ENCODE measurements at places on chromosomes 11 and 22.
A peak's percentile ranks its signal among the peaks of the same experiment; 100 is the strongest.

DNA sequence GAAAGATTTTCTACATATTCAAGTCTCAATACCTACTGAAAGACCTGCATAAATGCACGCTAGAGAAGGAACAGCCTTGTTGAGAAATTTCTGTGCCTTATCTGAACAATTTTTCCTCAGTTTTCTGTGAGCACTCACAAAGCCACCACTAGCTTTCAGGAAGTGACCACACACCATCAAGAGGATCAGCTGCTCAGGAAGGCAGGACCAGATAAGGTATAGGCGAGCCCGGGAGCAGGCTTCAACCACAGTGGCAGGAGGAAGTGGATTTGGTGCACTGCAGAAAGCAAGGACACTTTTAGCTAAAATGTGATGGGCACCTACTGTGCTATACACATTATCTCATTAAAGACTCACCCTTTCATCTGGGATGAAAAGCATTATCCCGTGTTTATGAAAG, 220.8 kb downstream of the RAB38 start:
- H3K4me3 ChIP-seq: no peak overlapping the region
- H3K27me3 ChIP-seq: no peaks in the 10 kb centered on the region
- H3K36me3 ChIP-seq: no peaks in the 10 kb centered on the region
- H3K27ac ChIP-seq: no peak overlapping the region
- no peak for DNase-seq
- no peaks in the 10 kb centered on the region for H3K4me1 ChIP-seq

DNA sequence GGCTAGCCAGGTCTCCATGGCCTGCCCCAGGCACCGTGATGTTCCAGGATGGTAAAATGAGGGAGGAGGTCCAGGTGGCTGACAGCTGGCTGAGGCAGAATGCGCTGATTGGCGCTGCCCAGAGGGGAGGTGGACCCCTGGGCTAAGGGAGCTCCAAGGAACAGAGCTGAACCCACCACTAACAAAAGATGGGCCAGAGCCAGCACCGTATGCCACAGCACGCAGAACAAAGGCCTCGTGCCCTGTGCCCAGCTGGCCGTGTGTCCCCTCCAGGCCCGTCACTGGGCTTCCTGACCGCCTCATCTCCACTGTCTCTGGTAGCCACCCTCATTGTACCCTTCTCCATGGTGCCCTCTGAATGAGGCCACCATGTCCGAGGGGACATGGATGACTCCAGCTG, 19.6 kb upstream of the PRODH start:
- no peaks in the 10 kb centered on the region for H3K36me3 ChIP-seq
- H3K4me3 ChIP-seq: no peak overlapping the region
- no peaks in the 10 kb centered on the region for H3K4me1 ChIP-seq
- H3K27me3 ChIP-seq: no peaks in the 10 kb centered on the region
- no peak overlapping the region for H3K27ac ChIP-seq

- H3K36me3 ChIP-seq: no peaks in the 10 kb centered on the region
- no peaks in the 10 kb centered on the region for H3K4me1 ChIP-seq
- DNase-seq: no peak
- no peak overlapping the region for H3K4me3 ChIP-seq
Observed at GRCh38 chr11:107184986-107185385, 166.7 kb upstream of the GUCY1A2 start.

- no peaks in the 10 kb centered on the region for H3K27me3 ChIP-seq
- H3K4me3 ChIP-seq: no peak overlapping the region
- no peak for DNase-seq
- no peaks in the 10 kb centered on the region for H3K36me3 ChIP-seq
- H3K27ac ChIP-seq: no peak overlapping the region
- H3K4me1 ChIP-seq: peaks cover 4% of the 10 kb centered on the region
Observed at GRCh38 chr22:39481054-39481453, 21.0 kb upstream of the MIEF1 start.

GRCh38 chr22:43994006-43994405, 30.1 kb upstream of the PARVB start:
- H3K4me3 ChIP-seq: no peak overlapping the region
- H3K4me1 ChIP-seq: no peaks in the 10 kb centered on the region
- no peaks in the 10 kb centered on the region for H3K27me3 ChIP-seq
- H3K27ac ChIP-seq: no peak overlapping the region
- no peak for DNase-seq

DNA sequence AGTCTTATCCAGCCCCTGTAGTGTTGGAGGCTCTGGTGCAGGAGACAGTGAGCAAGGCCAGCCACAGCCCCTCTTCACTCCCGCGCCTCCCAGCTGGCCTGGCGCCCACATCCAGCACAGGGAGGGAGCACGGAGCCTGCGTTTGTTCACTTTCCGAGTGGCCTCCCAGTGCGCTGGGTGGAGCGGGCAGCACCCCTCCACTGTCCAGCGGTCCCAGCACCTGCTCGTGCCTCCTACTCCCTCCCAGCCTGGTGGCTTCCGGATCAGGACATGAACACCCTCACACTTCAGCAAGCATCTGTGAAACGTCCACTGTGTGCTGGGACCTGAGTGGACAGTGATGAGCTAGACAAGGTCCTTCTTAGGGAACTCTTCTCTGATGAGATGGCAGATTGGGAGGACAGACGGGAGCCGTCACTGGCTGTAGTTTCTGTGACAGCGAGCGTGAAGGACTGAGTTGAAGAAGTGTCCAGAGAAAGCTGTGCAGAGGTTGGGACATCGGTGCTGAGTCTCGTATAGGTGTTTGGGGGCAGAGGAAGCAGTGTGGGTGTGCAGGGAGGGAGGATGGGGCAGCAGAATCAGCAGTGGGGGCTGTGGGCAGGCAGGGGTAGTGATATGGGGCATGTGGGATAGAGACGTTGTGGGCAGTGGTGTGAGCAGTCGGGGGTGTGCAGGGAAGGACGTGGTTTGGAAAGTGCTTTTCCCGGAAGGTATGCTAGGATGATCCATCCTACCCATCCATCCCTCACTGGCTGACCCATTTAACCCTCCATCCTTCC, 256.8 kb downstream of the TBC1D22A start:
- H3K36me3 ChIP-seq: no peaks in the 10 kb centered on the region
- no peak overlapping the region for H3K4me3 ChIP-seq
- H3K27me3 ChIP-seq: no peaks in the 10 kb centered on the region
- no peak for DNase-seq
- no peaks in the 10 kb centered on the region for H3K4me1 ChIP-seq

GRCh38 chr11:110373051-110373702, 56.6 kb upstream of the FDX1 start:
- no peaks in the 10 kb centered on the region for H3K36me3 ChIP-seq
- peaks cover 28% of the 10 kb centered on the region for H3K4me1 ChIP-seq
- peak overlapping the region; percentile 34 for H3K27ac ChIP-seq
- no peaks in the 10 kb centered on the region for H3K27me3 ChIP-seq
- no peak for DNase-seq
- no peak overlapping the region for H3K4me3 ChIP-seq

DNA sequence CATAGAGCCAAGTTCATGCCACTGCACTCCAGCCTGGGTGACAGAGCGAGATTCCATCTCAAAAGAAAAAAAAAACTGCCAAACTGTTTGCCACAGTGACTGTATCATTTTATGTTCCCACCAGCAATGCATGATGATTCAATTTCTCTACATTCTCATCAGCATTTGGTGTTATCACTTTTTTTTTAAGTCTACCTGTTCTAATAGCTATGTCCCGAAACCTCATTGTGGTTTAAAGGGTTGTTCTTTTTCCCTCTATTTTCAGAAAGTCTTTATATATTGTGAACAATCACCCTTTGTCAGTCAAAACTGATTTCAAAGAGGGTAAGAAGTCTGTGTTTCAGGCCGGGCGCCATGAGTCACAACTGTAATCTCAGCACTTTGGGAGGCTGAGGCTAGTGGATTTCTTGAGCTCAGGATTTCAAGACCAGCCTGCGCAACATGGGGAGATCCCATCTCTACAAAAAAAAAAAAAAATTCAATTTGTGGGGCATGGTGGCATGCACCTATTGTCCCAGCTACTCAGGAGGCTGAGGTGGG, 14.8 kb upstream of the FAM168A start:
- H3K36me3 ChIP-seq: no peaks in the 10 kb centered on the region
- H3K4me1 ChIP-seq: no peaks in the 10 kb centered on the region
- no peak for DNase-seq
- H3K4me3 ChIP-seq: no peak overlapping the region
- no peak overlapping the region for H3K27ac ChIP-seq

DNA sequence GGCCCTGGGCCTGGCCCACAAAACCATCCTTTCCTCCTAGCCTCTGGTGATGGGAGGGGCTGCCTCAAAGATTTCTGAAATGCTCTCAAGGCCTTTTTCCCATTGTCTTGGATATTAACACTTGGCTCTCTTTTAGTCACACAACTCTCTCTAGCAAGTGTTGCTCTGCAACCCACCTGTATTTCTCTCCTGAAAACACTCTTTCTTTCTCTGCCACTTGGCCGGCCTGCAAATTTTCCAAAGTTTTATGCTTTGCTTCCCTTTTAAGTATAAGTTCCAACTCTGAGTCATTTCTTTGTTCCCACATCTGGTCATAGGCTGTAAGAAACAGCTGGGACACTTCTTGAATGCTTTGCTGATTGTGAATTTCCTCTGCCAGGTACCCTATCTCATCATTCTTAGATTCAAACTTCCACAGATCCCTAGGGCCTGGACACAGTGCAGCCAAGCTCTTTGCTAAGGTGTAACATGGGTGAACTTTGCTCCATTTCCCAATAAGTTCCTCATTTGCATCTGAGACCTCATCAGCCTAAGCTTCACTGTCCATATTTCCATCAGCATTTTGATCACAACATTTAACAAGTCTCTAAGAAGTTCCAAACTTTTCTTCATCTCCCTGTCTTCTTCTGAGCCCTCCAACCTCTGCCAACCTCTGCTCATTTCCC, 93.8 kb downstream of the TRIM29 start:
- no peak for DNase-seq
- H3K4me1 ChIP-seq: no peaks in the 10 kb centered on the region
- H3K27ac ChIP-seq: no peak overlapping the region

GRCh38 chr11:72856065-72856464, 41.9 kb downstream of the ATG16L2 start:
- no peaks in the 10 kb centered on the region for H3K4me1 ChIP-seq
- no peak overlapping the region for H3K4me3 ChIP-seq
- no peaks in the 10 kb centered on the region for H3K27me3 ChIP-seq
- no peaks in the 10 kb centered on the region for H3K36me3 ChIP-seq

DNA sequence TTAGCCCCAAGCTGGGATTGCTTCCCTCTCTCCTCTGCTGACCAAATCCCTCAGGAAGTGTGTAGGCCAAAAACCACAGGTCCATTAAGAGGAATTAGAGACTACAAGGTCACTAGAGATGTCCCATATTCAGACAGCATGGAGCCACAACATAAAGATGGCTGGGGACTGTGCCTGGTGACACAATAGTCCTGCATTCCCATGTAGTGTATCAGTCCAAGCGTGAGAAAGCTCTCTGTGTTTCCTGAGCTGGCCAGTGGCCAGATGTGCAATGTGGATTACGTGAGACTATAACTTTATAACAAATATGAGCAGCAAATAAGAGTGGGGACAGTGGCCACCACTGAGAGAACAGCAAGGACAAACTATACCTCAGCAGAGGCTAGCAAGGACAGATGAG, 7.6 kb upstream of the MS4A10 start:
- H3K4me3 ChIP-seq: no peak overlapping the region
- no peaks in the 10 kb centered on the region for H3K36me3 ChIP-seq
- H3K4me1 ChIP-seq: no peaks in the 10 kb centered on the region
- no peaks in the 10 kb centered on the region for H3K27me3 ChIP-seq

DNA sequence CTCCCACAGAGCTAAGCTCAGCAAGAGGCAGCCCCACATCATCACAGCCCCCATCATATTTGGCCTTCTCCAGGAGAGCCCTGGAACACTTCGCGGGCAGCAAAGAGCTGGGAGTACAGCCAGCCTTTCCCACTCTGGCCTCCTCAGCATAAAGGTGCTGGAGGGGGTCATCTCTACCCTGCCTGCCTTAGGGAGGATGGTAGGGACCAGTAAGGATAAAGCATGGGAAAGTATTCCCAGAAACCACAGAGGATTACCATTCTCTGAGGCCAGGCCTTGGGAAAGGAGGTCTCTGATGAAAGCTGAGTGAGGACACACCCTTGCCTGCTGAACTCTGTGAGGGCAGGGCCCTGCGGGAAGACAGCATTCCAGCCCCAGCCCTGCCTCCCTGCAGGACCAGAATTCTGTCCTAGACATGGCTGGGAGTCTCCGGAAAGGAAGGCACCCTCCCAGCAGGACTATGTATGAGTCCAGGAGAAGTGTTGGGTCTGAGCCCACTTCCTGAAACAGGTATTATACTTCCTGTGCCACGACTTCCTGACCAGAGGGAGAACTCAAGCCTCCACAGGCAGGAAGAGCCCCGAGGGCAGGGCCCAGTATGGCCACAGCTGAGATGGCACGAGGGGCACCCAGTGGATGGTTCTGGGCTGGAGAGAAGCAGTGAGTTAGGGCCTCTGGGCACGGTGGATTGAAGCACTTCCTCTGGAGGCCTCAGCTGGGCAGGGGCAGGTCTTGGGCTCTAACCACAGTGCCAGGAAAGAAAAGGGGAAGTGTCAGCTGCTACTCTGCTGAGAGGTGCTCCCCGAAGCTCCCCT, 12.9 kb upstream of the CASTOR1 start:
- H3K4me3 ChIP-seq: no peak overlapping the region
- peak overlapping the region; percentile 29 for H3K27ac ChIP-seq
- H3K27me3 ChIP-seq: no peaks in the 10 kb centered on the region
- DNase-seq: no peak
- peaks cover 5% of the 10 kb centered on the region for H3K36me3 ChIP-seq

- H3K36me3 ChIP-seq: no peaks in the 10 kb centered on the region
- no peak overlapping the region for H3K27ac ChIP-seq
- no peaks in the 10 kb centered on the region for H3K27me3 ChIP-seq
- no peaks in the 10 kb centered on the region for H3K4me1 ChIP-seq
- H3K4me3 ChIP-seq: no peak overlapping the region
Observed at GRCh38 chr11:117376517-117376916, 48.9 kb downstream of the CEP164 start.

DNA sequence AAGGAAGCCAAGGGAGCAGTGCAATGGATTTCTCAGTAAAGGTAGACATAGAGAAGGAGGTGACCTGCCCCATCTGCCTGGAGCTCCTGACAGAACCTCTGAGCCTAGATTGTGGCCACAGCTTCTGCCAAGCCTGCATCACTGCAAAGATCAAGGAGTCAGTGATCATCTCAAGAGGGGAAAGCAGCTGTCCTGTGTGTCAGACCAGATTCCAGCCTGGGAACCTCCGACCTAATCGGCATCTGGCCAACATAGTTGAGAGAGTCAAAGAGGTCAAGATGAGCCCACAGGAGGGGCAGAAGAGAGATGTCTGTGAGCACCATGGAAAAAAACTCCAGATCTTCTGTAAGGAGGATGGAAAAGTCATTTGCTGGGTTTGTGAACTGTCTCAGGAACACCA, 6.6 kb downstream of the TRIM22 start:
- no peak overlapping the region for H3K4me3 ChIP-seq
- no peaks in the 10 kb centered on the region for H3K36me3 ChIP-seq
- H3K27ac ChIP-seq: no peak overlapping the region
- no peaks in the 10 kb centered on the region for H3K27me3 ChIP-seq

- no peak for DNase-seq
- no peak overlapping the region for H3K4me3 ChIP-seq
- H3K27ac ChIP-seq: no peak overlapping the region
- H3K27me3 ChIP-seq: no peaks in the 10 kb centered on the region
- no peaks in the 10 kb centered on the region for H3K4me1 ChIP-seq
Observed at GRCh38 chr11:58957922-58958321, 18.6 kb downstream of the GLYATL1 start.

- H3K4me1 ChIP-seq: no peaks in the 10 kb centered on the region
- peaks cover 5% of the 10 kb centered on the region for H3K27me3 ChIP-seq
- DNase-seq: no peak
- no peak overlapping the region for H3K27ac ChIP-seq
- no peaks in the 10 kb centered on the region for H3K36me3 ChIP-seq
- no peak overlapping the region for H3K4me3 ChIP-seq
Observed at GRCh38 chr11:115887316-115887715, 383.1 kb upstream of the CADM1 start.
